ENCODE measurements at places on chromosomes 2 and 18. TPM values are rescaled to one million over a fixed set of nuclear protein-coding genes. Genes with fewer than 3 reads are reported as not detected.

The TMSB10 gene
- total RNA-seq: 4,217 TPM

The ZNF892 gene
- 4.4 TPM for total RNA-seq

The RESP18 gene
- total RNA-seq: not detected

The IL1RL1 gene
- total RNA-seq: not detected

The GAL3ST2 gene
- total RNA-seq: 0.22 TPM

The UPP2 gene
- total RNA-seq: not detected

The CXCR4 gene
- total RNA-seq: 293 TPM

GRCh38 chr2:59182249-59182648, 941.1 kb upstream of the FANCL start:
- no peak for DNase-seq
- H3K4me3 ChIP-seq: no peak overlapping the region
- no peaks in the 10 kb centered on the region for H3K27me3 ChIP-seq
- H3K36me3 ChIP-seq: no peaks in the 10 kb centered on the region

DNA sequence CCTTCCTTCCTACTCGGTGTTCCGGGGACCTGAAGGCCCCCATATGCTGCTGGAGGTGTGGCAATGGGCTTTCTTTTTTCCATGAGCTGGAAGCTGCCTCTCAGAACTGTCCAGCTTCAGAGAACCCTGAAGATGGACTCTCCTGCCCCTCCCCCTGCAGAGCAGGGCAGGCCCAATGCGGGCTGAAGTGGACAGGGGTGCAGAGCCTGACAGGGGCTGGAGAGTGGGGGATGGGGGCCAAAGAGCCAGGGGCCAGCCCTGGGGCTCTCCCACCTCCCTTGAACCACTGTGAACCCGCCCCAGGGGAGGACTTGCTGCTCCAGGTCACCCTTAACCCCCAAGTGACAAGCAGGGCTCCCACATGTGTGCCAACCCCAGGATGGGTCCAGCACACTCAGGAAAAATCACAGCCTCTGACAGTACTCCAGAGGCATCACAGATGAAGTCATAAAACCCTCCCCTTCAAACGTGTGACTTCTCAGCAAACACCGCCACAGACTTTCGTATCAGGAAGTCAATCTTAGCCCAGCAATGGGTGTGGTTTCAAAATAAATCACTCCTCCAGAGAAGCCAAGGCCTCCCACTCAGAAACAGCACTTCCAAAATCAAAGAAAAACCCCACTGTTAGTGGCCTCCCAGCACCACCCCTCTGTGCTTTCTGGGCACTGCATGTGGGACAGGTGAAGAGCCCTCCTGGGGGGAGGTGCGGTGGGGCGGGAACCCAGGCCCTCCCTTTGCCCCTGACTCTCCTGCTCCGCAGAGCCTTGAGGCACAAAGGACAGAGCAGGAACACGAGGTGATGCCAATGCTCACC, 135.8 kb downstream of the HDAC4 start:
- peak overlapping the region; percentile 90 for H3K4me3 ChIP-seq
- peak; percentile 69 for DNase-seq
- H3K36me3 ChIP-seq: peaks cover 6% of the 10 kb centered on the region
- H3K4me1 ChIP-seq: peaks cover 62% of the 10 kb centered on the region
- H3K27me3 ChIP-seq: no peaks in the 10 kb centered on the region

- H3K27ac ChIP-seq: no peak overlapping the region
- no peaks in the 10 kb centered on the region for H3K36me3 ChIP-seq
- H3K4me3 ChIP-seq: no peak overlapping the region
- DNase-seq: no peak
- no peaks in the 10 kb centered on the region for H3K4me1 ChIP-seq
These were observed 243.1 kb downstream of the ADCYAP1 start for GRCh38 chr18:1147730-1148129.

- no peaks in the 10 kb centered on the region for H3K27me3 ChIP-seq
- no peak for DNase-seq
- peaks cover 20% of the 10 kb centered on the region for H3K4me1 ChIP-seq
- H3K36me3 ChIP-seq: peaks cover 2% of the 10 kb centered on the region
- H3K27ac ChIP-seq: no peak overlapping the region
These were observed 215.2 kb upstream of the CRIM1 start for GRCh38 chr2:36140391-36140790.

GRCh38 chr2:53827398-53828175, 32.2 kb downstream of the GPR75 start:
- no peaks in the 10 kb centered on the region for H3K4me1 ChIP-seq
- no peak overlapping the region for H3K27ac ChIP-seq
- H3K36me3 ChIP-seq: peaks cover 1% of the 10 kb centered on the region

DNA sequence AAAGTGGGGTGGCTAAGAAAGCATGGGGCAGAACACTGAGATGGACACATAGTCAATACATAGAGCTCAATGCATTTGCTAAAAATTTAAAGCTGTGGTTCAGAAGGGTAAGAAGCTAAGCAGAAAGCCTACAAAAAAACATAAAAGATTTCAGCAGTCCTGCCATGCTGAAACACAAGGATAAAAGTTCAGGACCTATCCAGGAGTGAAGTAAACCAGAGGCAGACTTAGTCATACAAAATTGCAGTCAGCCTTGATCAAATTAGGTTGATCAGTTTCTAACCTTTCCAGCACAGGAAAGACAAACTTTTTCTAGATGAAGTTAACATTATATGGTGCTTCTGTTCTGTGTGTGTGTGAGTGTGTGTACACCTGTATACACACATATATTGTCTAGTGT, 120.8 kb upstream of the RBMS1 start:
- peaks cover 3% of the 10 kb centered on the region for H3K27me3 ChIP-seq
- peaks cover 7% of the 10 kb centered on the region for H3K36me3 ChIP-seq
- DNase-seq: no peak
- H3K27ac ChIP-seq: no peak overlapping the region

- H3K4me3 ChIP-seq: no peak overlapping the region
- peaks cover 6% of the 10 kb centered on the region for H3K27me3 ChIP-seq
- H3K27ac ChIP-seq: no peak overlapping the region
- H3K36me3 ChIP-seq: peaks cover 19% of the 10 kb centered on the region
- H3K4me1 ChIP-seq: peaks cover 2% of the 10 kb centered on the region
These were observed 20.7 kb downstream of the SP140 start for GRCh38 chr2:230246206-230246605.

- peaks cover 18% of the 10 kb centered on the region for H3K4me1 ChIP-seq
- DNase-seq: no peak
- peaks cover 49% of the 10 kb centered on the region for H3K36me3 ChIP-seq
- no peak overlapping the region for H3K4me3 ChIP-seq
These were observed 57.4 kb upstream of the PGAP1 start for GRCh38 chr2:196983934-196984333.
